Central memory CD8-positive, alpha-beta T cell (primary cell): ENCODE measurements at places on chromosomes 4 and X.

DNA sequence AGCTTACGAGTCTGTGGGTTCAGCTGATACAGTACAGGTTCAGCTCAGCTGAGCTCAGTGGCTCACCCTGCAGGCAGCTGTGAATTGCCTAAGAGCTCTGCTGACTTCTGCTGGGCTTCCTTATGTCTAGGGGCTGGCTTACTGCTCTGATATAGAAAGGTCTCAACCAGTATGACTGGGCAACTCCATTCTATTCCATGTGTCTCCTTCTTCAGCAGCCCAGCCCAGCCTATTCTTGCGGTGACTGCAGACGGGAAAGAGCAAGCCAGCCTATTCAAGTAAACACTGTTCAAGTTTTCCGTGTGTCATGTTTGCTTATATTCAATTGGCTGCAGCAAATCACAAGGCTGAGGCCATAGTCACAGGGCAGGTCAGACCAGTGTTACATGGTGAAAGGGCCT lies 615.4 kb upstream of the ZFP42 start:
- DNase-seq, result no peak

- DNase-seq, result no peak
Measured at GRCh38 chr4:90357117-90357710, 230.0 kb downstream of the CCSER1 start.

DNA sequence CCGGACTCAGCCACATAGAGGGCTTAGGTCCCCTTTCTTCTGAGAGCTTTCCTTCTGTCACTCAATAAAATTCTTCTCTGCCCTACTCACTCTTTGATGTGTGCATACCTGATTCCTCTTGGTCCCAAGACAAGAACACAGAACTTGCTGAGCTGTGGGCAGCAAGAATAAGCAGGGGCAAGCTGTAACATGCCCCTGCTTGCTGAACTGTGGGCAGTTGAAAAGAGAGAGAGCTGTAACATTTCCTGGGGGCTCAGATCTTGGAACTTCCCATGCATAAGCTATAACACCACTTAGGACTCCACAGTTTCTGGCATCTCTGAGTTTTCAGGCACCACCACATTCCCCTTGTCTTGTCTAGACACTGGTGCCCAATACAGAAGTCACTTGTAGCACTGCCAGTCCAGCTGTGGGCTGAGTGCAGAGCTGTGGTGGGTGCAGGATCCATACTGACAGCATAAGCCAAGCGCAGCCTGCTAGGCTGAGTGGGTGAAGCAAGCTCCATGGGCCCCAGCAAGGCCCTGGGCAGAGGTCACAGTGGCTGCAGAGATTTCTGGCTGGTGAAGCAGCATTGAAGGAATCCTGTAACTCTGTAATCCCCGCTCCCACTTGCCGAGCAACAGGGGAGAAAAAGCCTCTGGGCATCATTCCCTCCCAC lies 241.2 kb downstream of the PCDH10 start:
- DNase-seq, result no peak

DNA sequence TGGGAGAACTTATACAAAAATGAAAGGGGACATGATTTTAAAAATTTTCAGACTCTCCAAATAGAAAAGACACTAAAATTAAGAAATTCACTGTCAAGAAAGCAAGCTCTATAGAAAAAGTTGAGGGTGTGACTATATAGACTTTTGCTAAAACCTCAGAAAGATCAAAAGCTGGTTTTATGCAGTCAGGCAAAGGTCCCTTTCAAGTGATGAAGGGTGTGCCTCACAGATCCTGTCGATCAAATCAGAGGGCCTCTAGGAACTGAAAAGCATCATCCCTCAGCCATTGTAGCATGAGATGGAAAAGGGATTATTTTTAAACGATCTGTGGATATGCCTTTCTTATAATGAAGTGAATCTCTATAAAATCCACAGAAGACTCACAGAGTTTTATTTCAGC lies 116.5 kb downstream of the FAM13A start:
- no peak for DNase-seq
